Cardiac muscle cell (in vitro differentiated cells and primary cell): ENCODE measurements at places on chromosomes 3 and 15. TPM values are rescaled to one million over a fixed set of nuclear protein-coding genes. Genes with fewer than 3 reads are reported as not detected.

Gene SPESP1
- polyA plus RNA-seq = not detected in 2 replicates

Gene UBP1
- polyA plus RNA-seq = 37.1 and 39.0 TPM in 2 replicates

Gene TRH
- polyA plus RNA-seq = 113 and 149 TPM in 2 replicates

Gene NOX5
- polyA plus RNA-seq = 0.39 and 1.4 TPM in 2 replicates

Gene TMCO5A
- not detected in 2 replicates for polyA plus RNA-seq

Gene LIPC
- polyA plus RNA-seq = not detected in 2 replicates

Gene MESP2
- polyA plus RNA-seq = 1.1 and 2.5 TPM in 2 replicates

Gene EIF4E3
- polyA plus RNA-seq = 10.5 and 10.8 TPM in 2 replicates

Gene ITIH1
- polyA plus RNA-seq = 0.20 TPM in 1 of 2 replicates, not detected in the other

Gene RBP2
- 0.26 TPM in 1 of 2 replicates, not detected in the other for polyA plus RNA-seq

Gene CMTM7
- polyA plus RNA-seq = 42.4 and 64.1 TPM in 2 replicates

Gene ZMYND10
- polyA plus RNA-seq = 1.3 and 1.8 TPM in 2 replicates

Gene SI
- not detected in 2 replicates for polyA plus RNA-seq
